ENCODE measurements at places on chromosomes 7 and 10.

GRCh38 chr10:130962240-130963051 lies 349.1 kb downstream of the TCERG1L start:
- DNase-seq: no peak

DNA sequence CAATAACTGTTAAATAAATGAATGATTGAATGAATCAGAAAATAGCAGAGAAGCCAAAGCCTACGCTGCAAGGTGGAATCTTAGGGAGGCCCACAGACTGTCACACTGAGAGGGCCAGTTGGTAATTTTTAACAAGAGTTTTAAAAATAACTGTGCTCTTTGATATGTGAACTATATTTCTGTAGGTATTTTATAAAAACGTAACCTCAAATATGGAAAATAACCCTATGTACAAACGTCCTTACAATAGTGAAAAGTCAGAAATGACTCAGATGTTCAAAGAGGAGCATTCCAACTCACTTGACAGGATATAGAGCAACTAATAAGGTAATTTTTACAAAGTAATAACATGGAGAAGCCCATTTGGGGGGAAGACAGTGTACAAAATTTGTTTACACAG lies 18.9 kb upstream of the TMEM273 start:
- no peak for DNase-seq

GRCh38 chr7:79421751-79422150 lies 31.7 kb downstream of the MAGI2 start:
- no peak for DNase-seq

- DNase-seq: no peak
Observed at GRCh38 chr10:70355051-70356021, 27.1 kb downstream of the LRRC20 start.

DNA sequence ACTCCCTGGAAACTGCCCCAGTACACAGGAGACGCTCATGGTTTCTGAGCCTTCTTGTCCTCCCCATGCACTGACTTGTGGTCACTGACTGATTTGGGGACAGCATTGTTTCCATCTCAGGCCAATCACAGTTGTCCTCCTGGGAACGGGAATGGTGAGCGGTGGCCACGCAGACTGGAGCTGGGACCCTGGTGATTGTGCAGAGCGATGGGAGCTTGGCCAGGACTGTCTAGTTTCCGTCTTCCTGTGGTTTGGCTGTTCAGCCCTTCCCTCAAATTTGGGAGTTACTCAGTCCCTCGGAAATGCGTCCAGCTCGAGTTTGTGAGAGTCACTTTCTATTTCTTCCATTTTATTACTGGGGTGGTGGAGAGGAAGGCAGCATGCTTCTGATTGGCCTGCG lies 250.9 kb downstream of the ACTR3B start:
- no peak for DNase-seq

DNA sequence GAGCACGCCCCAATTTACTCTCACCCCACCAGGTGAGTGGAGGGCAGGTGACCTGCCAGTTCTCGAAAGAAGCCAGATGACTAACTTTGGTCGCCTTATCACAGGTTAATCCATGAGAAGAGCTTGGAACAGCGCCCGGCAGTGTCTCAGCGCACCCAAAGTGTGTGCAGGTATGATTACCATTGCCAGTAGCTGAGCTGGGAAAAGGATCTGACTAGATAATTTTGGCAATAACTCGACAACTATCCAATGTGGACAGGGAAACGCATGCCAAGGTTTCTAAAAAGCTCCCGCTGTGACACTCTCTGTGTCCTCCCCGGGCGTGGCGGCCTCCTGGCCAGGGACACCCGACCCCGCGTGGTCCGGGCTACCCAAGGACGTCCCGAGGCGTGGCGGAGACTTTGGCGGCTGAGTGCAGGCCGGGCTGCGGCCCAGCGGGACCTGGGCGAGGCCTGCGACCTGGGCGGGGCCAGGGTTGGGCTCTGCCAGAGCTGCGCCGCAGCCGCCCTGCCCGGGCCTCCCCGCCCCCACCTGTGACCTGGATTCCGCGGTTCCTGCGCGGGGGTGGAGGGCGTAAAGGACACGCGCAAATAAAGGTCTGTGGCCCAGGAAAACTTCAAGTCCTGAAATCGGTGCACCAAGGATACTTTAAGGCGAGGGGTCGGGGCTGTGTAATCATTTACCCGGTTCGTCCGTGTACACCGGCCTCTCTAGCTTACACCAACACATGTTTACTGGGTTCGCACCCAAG lies 13.7 kb upstream of the WAPL start:
- DNase-seq: no peak

DNA sequence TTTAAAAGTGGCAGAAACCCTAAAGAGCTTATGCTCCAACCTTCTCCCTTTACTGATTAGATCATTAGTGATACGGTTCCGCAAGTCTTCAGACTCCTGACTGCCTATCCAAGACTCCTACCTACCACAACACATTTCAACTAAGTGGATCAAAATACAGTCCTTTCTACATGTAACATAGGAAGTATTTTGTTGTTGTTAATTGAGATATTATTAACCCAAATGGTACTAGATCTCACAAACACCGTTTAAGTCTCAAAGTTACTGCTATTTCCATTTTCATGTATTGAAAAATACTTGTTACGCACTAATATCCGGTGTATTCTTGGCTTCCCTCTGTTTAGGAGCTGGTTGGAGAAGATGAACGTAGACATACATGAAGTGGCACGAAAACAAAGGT lies 1.1 kb downstream of the FAM237B start:
- no peak for DNase-seq

DNA sequence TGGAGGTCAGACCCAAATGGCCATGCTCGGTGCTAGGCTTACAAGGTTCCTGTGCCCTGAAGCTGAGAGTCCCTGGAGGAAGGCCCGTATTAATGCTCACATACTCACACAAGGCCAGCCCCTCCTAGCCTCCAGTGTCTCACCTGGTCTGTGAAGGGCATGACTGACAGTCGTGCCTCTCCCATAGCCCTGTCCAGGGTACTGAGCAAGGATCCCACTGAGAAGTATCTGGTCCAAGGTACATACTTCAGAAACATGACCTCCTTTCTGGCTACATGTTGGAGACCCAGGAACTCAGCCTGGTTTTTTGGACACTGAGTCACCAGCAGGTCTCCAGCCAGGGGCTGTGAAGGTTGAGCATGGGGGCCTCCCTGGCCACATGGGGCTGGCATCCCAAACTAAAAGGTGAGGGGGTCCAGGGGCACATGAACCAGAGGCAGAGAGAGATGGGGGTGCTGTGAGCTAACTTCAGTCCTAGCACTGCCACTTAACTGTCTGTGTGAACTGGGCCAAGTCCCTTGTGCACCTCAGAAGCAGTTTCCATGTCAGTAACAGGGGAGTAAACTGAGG lies 17.6 kb upstream of the RASGEF1A start:
- DNase-seq: no peak

DNA sequence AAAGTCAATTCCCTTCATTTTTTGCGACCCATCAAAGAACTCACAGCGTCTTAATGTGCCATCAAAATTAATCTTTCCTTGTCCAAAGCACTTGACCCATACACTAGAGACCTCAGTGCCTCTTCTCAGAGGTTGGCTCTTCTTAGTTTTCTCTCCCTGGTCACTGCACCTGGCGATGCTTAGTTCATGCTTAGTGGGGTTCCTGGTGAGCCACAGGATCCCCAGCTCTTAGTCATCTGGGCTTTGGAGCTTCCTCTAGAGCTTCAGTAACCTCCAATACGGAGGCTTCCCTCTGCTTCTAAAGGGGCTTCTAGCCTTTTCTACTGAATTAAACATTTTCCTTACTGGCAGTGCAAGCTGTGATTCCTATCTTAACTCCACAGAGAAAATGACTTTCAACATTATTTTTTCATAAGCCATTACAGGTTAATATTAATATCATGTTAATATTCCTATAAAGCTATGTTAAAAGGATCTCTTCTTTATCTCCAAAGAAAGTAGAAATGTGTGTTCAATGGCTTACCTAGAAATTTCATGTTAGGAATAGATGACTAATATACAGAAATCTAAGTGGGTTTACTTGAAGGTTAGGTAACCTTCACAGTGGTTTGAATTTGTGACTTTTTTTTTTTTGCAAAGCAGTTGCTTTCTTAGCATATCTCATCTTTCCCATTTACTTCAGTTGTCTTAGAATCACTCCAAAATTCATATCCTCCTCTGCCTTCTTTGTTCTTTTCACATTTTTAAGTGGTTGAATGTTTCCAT lies 295.2 kb downstream of the CAMK1D start:
- DNase-seq: no peak

DNA sequence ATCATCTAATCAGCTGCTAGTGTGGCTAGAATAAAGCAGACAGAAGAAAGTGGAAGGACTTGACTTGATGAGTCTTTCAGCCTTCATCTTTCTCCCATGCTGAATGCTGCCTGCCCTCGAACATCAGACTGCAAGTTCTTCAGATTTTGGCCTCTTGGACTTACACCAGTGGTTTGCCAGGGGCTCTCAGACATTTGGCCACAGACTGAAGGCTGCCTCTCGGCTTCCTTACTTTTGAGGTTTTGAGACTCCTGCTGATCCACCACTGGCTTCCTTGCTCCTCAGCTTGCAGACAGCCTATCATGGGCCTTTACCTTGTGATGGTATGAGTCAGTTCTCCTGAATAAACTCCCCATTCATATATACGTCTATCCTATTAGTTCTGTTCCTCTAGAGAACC lies 26.0 kb downstream of the PLPP4 start:
- no peak for DNase-seq

DNA sequence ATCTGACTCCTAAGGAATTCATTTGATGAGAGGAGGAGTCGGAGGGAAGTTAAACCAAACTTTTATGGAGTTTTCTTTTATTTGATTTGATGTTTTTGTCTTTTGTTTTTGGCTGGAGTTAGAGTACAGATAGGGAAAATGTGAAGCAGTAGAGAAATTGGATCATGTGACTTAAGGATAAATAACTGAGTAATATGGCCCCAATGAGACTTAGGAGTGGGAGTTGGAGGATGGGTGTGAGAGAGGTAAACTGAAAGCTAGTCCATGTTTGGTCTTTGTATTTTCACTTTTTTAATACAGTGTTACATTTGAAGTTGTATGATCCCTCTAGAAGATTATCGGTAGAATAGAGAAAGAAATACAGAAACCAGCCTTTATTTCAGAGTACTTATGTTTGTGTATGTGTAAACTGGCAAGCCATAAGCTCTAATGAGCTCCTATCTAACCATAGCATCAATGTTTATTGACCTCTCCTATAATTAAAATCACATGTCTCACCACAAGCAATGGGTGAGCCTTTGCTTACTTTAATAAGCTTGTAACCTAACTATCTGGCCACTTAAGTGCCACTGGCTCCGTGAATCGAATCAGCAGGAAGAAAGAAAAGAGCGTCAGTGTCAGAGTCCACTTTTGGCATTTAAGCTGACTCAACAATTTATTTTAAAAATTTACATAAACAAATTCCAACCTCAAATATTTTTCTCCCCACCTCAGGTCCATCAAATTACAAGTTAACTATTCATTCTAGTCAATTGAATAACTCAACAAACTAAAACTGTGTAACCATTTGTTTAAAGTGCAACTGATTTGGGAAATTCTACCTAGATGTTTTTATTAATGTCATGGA lies 113.8 kb downstream of the EPDR1 start:
- peak; percentile 17 for DNase-seq

DNA sequence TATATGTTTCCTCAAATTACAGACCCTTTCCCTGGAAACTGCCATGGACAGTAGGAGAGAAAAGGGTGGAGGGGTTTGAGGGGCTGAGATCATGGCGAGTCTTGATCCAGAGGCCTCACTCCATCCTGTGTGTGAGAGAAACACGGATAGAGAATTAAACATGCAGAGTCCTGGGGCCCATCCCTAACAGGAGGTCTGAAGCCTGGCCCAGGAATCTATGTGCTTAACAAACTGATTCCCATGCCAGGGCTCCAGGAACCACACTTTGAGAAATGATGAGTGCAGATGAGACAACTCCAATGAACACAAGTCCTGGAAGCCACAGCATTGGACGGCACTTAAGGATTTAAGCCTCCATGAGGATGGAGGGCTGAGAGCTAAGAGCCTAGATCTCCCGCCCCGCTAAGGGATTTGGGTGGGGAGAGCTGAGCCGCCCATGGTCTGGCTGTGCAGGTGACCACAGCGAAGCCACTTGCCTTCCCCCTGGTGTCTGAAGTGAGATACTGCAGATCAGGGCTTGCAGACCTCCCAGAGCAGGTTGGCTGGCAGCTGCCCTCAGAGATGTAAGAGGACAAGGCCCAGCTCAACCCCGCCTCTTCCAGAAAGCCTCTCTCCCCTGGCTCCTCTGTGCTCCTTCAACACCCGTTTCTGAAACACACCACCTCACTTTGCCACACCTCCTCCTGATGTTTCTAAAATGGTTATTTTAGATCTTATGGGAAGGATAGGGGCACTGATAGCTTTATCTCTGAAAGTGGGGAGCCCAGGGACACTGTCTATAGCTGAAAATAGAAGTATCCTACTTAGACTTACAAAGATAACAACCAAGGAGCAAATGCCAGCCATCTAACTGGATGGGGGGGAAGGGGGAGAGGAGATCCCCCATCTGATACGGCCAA lies 24.8 kb upstream of the EIF5AL1 start:
- DNase-seq: peak; percentile 72

DNA sequence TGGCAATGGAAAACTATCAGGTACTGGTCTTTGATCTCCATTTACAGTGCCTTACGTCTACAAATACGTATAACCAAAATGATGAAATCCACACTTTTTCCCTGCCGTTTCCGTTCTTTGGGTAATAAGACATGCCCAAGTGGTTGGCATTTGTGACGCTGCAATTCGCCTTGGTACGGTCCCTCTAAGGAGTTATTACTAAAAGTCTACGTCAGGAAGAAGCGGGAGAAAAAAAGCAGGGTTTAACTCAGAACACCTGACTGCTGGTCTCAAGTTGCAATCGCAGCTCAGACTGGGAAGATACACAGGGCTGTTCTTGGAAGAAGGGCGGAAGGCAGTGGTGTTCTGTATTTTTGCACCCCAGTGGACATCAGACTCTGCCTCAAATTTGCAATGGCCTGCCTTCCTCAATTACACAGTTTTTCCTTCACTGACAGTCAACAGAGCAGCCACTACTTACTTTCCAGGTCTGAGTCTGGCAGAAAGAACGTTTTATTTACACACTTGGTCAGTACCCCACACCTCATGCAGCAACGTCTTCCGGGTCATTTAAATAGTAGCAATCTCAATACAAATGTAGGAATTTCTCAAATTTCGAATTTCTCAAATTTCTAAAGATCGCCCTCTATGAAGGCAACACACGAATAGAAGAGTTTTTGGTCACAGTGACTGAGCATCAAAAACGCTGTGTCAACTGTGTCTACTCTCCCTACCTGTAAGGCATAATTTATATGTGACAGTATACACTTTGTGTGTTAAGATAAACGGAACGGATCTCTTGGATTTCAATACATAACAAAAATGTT lies 2.1 kb downstream of the BAIAP2L1 start:
- peak; percentile 51 for DNase-seq

DNA sequence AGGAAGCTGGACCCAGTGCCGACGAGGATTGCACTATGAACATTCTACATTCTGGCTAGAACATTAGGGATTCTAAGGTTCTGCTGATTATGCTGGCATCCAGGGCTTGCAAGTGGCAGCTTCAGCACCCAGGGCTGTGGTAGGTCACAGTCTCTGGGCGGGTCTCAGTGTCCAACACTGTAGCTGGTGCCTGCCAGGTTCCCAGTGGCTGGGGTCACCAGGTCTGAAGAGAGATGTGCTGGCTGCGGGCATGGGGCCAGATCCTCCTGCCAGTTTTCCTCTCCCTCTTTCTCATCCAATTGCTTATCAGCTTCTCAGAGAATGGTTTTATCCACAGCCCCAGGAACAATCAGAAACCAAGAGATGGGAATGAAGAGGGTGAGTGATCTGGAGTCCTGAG lies at the start of gene PTTG1IP2:
TSS of gene PTTG1IP2 (plus strand) at position 86 of the 400 bp plus-strand sequence. CDS start at position 234, 148 bp downstream.
- no peak for DNase-seq

- DNase-seq: no peak
Observed at GRCh38 chr10:132406181-132406580, 9.2 kb downstream of the PWWP2B start.

GRCh38 chr10:85851325-85851724 lies 515.3 kb downstream of the GRID1 start:
- DNase-seq: no peak
